ENCODE measurements at places on chromosomes 2 and 18.

DNA sequence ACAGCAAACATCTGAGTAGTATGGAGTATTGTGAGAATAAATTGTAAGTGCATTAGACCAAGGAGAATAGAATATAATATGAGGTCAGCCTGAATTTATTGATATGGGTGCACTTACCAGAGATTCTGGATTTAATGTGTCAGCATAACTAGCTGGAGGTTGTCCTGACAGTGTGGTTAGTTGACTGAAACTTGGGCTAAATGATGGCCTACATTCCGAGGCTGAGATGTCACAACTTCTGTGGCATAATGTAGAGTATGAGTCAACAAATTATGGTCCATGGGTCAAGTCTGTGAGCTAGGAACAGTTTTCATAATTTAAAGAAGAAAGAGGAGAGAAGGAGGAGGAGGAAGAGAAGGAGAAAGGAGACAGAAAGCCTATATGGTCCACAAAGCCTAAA lies 127.6 kb downstream of the QPCT start:
- DNase-seq = no peak

GRCh38 chr2:189982780-189983394 lies 79.6 kb downstream of the MSTN start:
- no peak for DNase-seq

DNA sequence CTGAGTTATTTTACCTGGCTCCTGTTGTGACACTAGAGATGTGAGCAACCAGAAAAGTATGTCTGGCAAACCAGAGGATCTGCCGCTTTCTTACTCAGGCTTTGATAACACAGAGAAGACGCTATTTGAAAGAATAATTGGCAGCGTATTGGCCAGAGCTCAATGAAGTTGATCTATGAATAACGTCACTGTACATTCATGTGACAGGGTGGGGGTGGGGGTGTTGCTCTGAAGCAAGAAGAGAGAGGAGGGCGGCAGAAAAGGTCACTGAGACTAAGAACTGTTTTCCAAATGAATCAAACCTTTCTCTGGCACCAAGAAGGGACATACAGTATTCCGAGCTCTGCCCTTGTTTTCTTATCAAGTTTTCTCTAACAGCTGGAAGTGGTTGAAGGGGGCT lies 1.7 kb upstream of the ONECUT2 start:
- no peak for DNase-seq

DNA sequence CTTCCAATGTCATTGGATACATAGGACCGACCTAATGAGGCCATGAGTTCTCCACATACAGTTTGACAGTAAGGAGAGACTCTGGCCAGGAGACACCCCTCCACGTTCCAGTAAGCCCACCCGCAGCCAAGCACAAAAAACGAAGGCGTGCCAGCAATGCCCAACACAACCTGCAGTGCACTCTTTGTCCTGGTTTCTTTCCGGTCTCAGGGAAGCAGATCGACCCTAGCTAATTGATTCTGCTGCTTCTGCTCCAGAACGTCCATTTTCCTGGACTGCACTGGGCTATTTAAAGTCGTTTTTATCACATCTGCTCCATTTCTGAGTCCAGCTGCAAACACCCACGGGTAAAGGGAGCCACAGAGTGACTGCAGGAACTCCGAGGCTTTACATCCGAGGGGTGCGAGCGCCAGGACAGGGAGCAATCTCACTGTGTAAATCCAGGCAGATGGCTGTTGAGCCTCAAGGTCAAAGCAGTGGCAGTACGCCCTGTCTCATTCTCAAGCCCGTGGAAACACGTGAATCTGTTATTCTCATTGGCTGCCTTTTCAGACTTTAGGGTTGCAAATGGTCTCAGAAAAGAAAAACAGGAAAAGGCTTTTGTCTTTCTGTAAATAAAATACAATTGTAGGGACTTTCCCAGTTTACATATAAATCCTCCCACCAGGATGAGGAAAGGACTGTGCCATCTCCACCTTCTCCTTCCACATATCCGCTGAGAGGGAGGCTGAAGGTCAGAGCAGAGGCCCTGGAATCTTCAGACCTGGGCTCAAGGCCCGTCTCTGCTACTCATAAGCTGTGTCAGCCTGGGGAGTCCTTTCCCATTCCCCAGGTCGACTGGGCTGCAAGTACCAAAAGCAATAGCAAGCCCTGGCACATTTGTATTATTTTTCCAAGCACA lies 40.7 kb downstream of the TMEM163 start:
- DNase-seq = no peak

- no peak for DNase-seq
Observed at GRCh38 chr18:41992066-41992465, 37.0 kb downstream of the PIK3C3 start.

- no peak for DNase-seq
Observed at GRCh38 chr2:23545811-23546210, 160.8 kb downstream of the KLHL29 start.

All from activated CD4-positive, CD25-positive, alpha-beta regulatory T cell treated with anti-CD3 and anti-CD28 coated beads, Interleukin-2, amount 50 U/mL, for 72 hours (primary cell).